ENCODE measurements at places on chromosomes 16 and 17. TPM values are rescaled to one million over a fixed set of nuclear protein-coding genes. Genes with fewer than 3 reads are reported as not detected.

The HOXB3 gene
- 127 TPM for total RNA-seq

The GLIS2 gene
- 87.3 TPM for total RNA-seq

The TOM1L1 gene
- 53.9 TPM for total RNA-seq

The PRSS8 gene
- total RNA-seq: 0.15 TPM

The PLK1 gene
- total RNA-seq: 94.8 TPM

DNA sequence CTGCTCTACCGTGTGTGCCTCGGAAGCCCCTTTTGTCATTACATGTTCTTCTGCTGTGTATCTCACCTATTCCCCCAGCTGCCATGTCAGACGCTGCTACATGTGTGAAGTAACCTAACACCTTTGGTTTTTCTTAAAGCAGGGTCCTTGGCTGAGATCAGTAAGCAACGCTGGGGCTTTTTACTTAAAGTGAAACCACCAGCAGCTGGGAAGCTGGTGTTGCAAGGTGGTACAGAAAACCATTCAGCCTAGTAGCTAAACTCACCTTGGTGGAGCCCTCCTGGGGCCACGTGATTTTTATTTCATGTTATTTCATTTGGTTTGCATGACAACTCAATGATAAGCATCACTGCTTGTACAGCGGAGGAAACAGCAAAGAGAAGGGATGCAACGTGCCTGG lies 62.6 kb downstream of the PLCG2 start:
- no peak for DNase-seq

- no peak for DNase-seq
Measured at GRCh38 chr16:86011532-86011931, 112.6 kb downstream of the IRF8 start.

GRCh38 chr17:80213643-80213975 lies 6.5 kb downstream of the SGSH start:
- no peak for DNase-seq

DNA sequence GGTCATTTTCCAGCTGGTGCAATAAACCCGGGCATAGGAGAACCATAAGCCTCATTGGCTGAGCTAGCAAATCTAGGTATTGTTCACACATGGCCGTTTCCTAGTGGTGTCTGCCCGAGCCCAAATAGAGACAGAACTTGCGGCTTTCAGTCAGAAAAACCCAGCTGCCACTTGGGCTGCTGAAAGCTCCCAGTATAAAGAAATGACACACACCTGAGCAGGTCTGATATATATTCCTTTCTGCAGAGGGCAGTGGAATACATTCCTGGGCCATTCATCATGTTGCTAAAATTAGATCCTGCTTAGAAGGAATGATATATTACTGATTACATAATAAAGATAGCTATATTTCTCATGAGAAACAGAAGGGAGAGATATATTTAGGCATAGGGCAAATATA lies 83.9 kb upstream of the IRX5 start:
- no peak for DNase-seq

DNA sequence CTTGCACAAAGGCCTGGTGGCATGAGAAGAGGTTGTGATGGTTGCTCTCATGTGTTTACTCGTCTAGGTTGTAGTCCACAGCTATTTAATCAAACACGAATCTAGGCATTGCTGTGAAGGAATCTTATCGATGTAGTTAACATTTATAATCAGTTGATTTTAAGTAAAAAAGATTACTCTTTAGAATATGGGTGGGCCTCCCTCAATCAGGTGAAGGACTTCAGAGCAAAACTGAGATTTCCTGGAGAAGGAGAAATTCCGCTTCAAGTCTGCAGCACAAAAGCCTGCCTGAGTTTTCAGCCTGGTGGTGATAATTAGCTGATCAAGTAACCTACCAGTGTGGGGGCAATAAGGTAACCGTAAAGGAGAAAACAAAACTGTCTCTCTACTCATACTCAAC lies 523.6 kb downstream of the GRIN2A start:
- no peak for DNase-seq

DNA sequence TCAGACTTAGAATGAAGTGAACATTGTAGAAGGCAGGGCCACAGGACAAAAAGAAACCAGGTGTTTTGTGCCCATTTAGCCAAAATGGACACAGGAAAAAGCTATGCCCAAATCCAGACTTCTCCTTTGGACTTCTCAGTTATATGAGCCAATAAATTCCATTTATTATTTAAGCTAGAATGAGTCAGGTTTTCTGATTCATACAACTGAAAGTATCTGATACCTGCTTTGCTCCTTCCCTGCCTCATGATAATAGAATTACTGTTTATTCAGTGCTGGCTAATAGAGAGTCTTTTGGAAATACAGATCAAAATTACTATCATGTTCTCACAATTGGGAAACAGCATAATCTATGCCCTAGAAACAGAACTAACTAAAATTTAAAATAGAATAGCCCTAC lies 8.7 kb upstream of the CPD start:
- no peak for DNase-seq

DNA sequence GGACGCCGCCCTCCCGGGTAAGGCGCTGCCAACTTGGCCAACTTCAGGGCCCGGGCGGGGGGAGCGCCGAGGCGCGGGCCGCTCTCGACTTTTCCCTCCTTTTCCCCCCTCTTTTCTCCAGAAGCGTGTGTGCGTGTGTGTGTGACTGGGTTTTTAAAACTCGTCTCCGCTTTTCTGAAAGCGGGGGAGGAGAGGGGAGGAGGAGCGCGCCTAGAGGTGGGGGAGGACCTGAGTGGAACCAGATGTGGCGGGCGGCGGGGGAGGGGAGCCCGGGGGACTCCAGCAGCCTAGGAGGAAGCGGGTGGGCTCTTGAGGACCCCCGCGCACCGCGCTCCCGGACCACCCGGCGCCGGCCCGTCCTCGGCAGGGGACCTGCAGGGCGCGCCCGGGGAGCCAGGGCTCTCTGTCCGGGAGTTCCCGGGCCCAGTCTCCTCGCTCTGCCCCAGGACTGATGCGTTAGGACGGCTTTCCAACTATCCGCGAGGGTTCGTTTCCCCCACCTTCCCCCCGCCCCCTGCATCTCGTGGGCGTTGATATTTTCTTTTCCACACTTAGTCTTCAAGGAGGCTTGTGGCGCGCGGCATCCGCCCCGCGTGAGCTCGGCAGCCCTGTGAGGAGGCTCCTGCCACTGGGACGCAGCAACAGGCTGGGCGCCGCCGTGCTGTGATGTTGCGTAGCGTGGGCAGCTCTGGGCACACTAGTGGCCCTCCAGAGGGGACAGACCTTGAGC lies 599 bp downstream of the MRC2 start:
- no peak for DNase-seq

DNA sequence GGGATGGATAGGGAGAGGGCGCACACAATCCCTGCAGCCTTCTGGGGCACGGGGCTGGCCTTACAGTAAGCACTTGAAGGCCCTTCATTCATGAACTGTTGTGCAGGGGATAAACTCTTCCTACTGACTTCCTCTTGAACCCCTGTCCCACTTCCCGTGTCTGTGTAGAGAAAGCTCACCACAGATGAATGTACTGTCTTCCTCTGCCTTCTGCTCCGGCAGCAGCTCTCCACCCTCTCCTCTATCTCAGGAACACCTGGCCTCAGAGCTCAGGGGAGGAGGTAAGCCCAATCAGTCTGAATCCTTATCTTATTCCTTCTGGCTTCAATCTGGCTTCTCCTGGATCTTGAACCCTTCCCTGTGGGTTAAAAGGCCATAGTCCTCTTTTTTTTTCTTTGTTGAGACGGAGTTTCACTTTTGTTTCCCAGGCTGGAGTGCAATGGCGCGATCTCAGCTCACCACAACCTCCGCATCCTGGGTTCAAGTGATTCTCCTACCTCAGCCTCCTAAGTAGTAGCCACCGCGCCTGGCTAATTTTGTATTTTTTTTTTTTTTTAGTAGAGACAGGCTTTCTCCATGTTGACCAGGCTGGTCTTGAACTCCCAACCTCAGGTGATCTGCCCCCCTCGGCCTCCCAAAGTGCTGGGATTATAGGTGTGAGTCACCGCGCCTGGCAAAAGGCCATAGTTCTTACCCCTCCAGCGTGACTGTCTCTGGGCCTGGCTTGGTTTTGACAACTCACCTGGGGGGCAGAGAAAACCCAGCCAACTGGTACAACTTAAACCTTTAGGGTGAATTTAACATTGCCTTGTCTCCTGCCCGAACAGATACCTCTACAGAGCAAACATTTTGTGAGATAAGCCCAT lies 7.2 kb upstream of the SLC52A1 start:
- no peak for DNase-seq

DNA sequence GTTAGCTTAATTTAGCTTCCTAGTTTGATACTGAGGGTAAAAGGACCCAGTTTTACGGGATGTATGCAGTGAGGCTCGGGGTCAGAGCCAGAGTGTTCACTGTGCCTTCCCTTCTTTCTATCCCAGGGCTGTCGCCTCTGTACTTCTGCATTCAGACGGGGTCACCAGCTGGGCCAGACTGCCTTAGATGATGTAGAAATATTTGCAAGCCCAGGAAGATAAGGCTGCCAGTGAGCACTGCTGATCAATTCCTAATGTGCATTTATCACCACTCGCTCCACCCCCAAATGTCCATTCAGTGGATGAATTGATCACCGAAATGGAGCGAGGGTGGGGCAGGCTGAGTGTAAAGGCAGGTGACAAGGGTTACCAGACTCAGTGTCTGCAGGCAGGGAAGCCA lies 9.1 kb downstream of the SHISA6 start:
- no peak for DNase-seq

- DNase-seq: no peak
Measured at GRCh38 chr17:75088465-75089417, 987 bp downstream of the SLC16A5 start.

- DNase-seq: no peak
Measured at GRCh38 chr17:66767154-66767933, 67.6 kb upstream of the CACNG5 start.

DNA sequence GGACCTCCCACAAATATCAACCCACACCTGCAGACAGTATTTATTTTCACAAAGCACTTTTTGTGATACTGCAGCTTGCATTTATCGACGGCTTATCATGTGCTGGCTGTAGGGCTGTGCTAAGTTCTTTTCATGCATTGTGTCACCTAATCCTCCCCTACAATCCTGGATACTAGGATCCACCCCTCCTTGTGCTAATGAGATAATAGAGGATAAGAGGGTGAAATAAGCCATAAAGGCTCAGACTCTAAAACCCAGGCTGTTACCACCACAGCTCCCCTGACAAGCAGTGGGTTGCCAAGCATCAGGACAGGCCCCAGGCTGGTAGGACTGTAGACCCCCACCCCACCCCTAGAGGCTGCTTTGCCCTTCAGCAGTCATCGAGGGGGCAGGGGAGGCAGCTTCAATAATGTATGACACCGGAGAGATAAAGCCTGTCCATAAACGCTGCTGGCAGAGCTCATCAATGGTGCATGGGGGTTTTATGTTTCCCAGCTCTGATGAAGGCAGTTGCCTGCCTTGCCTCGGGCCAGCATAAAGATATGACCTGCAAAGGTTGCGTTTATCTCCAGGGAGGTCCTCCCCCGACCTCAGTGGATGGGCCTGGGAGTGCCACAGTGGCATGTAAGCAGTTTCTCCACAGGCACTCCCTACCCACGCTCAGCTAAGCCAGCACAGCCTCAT lies 73.9 kb upstream of the C16orf82 start:
- no peak for DNase-seq

All from Panc1 (cell line).